ENCODE measurements at places on chromosomes 13 and 19.

DNA sequence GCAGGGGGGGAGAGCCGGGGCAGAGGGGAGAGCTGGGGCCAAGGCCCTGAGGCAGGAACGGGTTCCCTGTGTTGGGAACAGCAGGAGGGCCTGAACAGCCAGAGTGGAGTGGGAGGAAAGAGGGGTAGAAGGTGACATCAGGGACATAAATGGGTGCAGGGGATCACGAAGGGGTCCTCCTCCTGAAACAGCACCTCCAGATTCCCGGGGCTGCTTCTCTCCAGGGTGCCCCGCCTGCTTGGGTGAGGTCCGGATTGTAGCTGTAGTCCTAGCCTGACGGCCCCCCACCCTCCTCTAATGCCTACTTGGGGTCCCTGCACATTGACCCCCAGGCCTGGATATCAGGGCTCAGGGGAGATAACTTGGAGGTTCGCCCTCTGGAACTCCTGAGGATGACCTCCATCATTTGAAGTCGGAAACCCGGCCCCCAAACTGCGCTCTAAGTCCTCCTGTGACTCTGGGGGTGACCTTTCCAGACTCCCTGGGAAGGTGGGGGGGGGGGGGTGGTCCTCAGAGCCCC is 473 bp upstream of the SCN1B start:
- DNase-seq = no peak

DNA sequence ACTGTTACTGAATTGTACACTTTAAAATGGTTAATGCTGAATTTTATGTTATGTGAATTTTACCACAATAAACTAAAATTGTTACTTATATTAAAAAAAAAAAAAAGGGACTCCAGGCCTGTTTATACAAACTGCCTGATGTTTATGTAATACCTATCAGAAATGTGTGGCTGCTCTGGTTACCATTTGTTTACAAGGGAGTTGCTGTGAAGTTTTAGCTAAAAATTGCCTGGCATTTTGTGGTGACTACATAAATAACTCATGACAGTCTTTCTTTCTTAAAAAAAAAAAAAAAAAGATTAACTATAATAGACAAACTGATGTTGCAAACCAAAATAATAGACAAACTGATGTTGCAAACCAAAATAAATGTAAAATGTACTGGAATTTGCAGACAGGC is 71.8 kb downstream of the CDADC1 start:
- DNase-seq = peak; percentile 7

- DNase-seq = no peak
Observed at GRCh38 chr19:50349277-50350057, 16.0 kb downstream of the NAPSA start.

GRCh38 chr19:3606174-3606689 is 443 bp downstream of the TBXA2R start:
- no peak for DNase-seq

DNA sequence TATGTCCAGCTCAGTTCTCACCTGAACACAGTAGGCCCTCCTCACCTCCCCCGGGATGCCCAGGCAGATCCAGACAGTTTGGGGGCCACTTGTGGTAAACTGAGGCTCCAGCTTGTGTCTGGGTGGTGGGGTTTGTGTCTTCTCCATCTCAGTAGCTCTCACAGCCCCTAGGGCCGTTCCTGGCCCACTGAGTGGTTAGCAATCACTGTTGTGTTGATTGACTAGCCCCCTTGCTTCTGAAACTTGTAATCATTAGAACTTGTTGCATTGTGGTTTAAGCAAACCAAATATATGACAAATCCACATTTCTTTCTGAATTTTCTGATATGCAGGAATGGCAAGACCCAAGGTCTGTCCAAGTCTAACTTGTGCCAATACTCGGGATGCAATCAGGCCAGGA is 13.9 kb upstream of the ZNF536 start:
- DNase-seq = no peak

GRCh38 chr19:42989851-42990250 is 36.4 kb downstream of the PSG11 start:
- no peak for DNase-seq

DNA sequence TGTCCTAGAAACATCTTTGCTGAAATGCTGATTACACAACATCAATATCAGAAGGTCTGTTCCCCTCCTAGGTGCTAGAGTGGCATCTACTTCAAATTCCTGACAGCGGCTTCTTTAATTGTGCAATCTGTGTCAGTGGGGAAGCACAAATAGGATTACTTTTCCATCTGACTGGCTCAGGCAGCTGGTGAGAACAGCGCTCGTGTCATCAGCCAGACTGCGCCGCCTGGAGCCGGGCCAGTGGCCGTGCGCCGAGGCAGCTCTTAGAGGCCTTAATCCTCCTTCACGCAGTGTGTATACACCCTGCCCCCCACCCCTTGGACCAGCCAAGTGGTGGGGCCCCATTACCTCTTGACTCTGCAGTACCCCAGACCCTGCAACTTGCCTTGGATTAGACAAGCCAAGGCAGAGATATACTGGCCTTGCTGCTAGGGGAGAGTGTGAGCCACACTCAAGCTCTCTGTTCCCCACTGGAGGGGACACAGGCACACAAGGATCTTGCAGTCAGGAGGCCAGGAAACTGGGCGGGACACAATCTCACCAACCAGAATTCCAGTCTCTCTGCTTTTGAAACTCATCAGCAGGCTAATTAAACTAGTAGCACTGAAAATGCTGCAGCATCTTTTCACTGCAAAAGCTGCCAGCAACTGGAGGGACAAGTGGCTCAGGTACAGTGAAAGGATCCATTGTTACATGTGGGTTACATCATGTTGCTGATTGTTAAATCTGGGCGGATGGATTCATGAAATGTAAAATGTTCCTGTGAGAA is 48.9 kb upstream of the EPHX3 start:
- peak; percentile 85 for DNase-seq

DNA sequence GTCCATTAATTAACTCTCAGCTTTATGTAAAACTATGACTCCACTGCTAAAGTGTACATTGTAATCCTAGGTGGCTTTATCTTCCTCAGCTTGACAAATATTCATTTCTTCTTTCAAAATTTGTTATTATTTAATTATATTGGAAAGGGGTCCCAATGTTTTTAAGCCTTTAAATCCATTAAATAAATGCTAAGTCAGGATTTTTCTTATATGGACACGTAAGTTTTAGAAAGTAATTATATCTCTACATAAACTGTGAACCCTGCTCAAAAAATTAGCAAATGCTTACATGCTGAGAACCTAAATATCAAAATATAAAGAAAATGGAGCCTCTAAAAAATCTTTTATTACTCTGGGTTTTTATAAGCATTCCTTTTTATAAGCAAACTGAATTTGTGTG is 78.2 kb upstream of the MIR17HG start:
- no peak for DNase-seq

DNA sequence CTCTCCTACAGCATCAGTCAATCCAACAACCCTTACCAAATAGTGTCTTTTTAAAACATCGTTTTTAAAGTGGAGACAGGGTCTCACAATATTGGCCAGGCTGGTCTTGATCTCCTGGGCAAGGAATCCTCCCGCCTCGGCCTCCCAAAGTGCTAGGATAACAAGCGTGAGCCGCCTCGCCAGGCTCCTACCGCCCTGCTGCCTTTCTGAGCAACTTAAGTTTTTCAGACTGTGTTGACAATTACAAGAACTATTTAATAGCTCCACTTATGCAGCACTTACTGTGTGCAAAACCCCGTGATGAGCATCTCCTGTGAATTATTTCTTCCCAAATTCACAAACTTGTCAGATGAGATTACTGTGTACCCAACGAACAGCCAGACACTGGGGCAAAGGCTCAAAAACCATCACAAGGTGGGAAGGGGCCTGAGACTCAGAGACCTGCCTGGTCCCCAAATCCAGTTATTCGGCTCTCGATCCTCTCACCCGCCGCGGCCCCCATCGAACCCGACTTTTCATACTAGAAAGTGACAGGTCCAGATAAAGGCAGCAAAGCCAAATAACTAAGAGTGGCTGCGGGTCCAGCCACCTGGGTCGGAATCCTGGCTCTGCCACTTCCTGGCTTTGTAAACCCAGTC is 581 bp downstream of the RPL18 start:
- no peak for DNase-seq

GRCh38 chr13:32695602-32696250 is 109.5 kb downstream of the PDS5B start:
- DNase-seq = no peak

GRCh38 chr19:12856653-12857052 is 18.3 kb downstream of the MAST1 start:
- DNase-seq = no peak

GRCh38 chr13:98206946-98207345 is 29.9 kb upstream of the RNF113B start:
- DNase-seq = no peak

DNA sequence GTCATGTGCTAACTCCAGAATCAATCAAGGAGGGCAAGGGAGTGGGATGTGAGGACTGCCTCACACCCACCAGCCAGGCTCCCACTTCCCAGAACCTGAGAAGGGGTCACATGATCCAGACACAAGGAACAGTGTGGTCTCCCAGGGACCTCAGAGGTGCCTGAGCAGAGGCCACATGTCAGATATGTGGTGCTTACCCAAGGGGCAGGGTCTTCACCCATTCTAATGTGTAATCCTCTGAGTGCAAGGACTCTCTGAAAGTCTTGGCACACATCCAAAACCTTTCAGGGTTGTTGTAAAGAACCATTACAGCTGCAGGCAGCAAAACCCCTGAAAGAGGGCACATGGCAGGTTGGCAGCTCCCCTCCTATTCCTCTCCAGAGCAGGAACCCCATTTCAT is 656.6 kb downstream of the UQCRFS1 start:
- DNase-seq = no peak

- DNase-seq = no peak
Observed at GRCh38 chr13:22789027-22789593, 391.7 kb upstream of the SGCG start.

Measured in suppressor macrophage (primary cell).